NCI-H1417 (cell line): ENCODE measurements at places on chromosomes 6 and 20.

- DNase-seq = no peak
Measured at GRCh38 chr20:10508060-10508459, 73.0 kb downstream of the SLX4IP start.

DNA sequence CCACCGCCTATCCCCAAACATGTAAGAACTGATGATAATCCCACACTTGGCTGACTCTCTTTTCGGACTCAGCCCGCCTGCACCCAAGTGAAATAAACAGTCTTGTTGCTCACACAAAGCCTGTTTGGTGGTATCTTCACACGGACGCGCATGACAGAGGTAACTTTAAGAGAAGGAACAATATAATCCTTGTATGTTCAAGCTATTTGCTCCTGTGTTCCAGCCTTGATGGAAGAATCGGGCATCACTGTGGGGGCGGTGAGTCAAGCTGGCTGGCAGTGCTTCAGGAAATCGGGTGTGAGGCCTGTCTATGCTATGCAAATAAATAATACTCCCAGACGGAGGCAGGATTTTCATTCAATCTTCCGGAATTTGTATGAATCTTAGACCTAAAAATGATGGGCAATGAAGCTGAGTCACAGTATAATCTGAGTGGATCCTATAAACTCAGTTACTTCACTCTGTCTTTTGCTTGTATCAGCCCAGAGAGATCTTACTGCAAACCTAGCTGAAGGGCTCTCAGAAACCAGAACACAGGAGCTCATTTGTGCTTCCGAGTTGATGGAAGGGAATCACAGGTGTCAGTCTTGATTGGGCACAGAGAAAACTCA lies 45.2 kb upstream of the NT5E start:
- DNase-seq = no peak

GRCh38 chr6:148116001-148116400 lies 226.6 kb upstream of the SASH1 start:
- no peak for DNase-seq

- DNase-seq = no peak
Measured at GRCh38 chr6:20286968-20287565, 74.8 kb upstream of the MBOAT1 start.

- no peak for DNase-seq
Measured at GRCh38 chr6:75393806-75394205, 99.8 kb downstream of the FILIP1 start.

- DNase-seq = no peak
Measured at GRCh38 chr20:63406011-63406410, 44.9 kb upstream of the CHRNA4 start.

DNA sequence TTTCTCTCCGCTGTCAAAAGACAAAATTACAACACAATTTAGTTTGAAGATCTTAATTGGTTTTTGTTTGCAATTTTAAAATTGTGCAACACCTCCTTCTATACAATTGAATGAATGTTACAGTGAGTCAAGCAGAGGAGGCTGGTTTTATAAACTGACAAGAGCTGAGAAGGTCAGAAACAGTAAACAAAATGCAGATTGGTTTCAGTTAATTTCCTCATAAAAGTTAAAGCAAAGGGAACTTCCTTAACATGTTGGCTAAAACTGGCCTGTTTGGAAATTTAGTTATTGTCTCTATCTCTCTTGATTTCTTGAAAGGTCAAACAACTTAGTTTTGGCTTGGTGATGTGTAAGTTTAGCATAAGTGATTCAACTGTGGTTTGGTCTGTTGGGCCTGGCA lies 22.2 kb downstream of the KHDC1L start:
- DNase-seq = no peak

GRCh38 chr6:45026003-45026516 lies 302.1 kb upstream of the RUNX2 start:
- no peak for DNase-seq

DNA sequence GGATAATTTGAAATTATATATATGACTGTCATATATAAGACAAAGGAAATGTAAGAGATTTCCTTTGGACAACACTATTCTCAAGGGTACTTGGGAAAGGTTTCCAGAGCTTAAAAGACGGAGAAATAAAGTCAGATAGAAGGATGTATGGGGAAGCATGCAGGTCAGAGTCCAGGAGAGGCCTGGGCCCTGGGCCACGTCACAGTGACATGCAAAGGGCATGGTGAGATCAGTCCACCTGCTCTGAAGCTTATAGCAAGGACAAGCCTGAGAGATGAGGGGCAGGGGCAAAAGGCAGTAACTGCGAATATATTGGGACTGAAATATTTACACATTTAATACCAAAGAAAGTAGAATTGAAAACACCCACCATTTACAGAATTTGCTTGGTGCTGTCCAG lies 24.6 kb upstream of the GMDS start:
- no peak for DNase-seq

DNA sequence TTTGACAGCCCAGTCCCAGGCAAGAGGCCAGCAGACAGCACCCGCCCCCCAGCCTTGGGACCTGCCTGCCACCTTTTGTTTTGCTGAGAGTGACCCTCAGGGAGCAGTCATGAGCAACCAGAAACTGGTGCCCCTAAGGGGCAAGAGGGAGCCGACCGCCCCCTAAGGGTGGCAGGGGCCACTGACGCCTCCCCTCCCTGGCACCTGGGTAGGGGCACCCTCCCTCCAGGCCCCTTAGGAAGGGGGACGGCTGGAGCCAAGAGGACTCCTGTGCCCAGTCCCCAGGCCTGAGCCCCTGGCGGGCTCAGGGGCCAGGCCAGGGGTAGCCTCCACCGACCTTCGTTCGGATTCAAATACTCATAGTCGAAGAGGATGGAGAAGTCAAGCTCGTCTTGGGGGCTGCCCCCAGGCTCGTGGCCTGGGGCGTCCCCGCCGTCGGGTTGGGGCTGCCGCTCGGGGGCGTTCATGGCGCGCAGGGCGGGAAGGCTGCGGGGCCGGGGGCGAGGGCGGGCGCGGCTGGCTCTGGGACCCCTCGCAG lies 417 bp downstream of the NFATC2 start:
- peak; percentile 73 for DNase-seq

DNA sequence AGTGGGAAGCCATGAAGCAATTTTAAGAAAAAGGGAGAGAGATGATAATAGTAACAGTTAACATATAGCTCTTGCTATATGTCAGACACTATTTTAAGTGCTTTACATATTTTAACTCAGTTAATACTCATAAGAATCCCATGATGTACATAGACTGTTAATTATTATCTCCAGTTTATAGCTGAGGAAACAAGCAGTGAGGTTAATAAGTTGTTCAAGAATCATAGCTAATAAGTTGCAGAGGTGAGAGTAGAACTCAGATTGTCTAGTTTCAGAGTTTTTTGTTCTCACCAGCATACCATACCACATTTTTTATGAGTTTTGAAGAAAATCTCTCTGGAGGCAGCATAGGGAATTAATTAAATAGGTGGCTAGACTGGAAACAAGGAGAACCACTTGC lies 144.6 kb upstream of the MMS22L start:
- no peak for DNase-seq

GRCh38 chr6:5896476-5897200 lies 110.1 kb downstream of the NRN1 start:
- DNase-seq = no peak

DNA sequence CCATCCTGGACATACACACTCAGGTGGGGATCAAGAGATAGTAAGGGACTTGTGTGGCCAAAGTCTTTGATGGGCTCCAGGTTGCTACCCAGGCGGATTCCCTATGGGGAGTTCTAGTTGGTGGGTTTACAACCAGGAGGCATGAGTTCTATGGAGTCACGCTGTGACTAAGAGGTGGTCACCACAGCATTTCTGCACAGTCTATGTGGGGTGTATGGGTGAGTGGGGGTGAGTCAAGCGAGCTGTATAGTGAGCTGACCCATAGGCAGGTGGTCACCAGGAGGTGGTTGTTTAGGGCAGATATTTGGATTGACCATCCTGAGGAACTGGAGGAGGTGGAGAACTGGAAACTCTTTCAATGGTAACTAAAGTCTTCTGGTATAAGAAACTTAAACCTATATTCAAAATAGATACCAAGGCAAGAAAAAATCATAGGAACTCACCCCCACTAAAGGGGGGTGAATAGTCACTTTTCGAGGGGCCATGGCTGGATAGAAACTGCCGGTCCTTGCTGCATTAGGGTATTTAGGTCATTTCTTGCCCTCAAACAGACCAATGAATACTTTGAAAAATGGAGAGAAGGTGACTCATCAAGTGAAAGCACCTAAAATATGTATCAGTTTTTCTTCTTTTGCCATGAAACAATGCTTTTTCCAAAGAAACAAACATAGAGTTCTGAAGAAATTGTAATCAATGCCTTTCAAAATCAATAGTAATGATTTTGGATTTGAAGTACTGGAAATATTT lies 84.3 kb upstream of the NRN1 start:
- no peak for DNase-seq

- DNase-seq = no peak
Measured at GRCh38 chr6:109055771-109056235, 38.8 kb downstream of the SESN1 start.

DNA sequence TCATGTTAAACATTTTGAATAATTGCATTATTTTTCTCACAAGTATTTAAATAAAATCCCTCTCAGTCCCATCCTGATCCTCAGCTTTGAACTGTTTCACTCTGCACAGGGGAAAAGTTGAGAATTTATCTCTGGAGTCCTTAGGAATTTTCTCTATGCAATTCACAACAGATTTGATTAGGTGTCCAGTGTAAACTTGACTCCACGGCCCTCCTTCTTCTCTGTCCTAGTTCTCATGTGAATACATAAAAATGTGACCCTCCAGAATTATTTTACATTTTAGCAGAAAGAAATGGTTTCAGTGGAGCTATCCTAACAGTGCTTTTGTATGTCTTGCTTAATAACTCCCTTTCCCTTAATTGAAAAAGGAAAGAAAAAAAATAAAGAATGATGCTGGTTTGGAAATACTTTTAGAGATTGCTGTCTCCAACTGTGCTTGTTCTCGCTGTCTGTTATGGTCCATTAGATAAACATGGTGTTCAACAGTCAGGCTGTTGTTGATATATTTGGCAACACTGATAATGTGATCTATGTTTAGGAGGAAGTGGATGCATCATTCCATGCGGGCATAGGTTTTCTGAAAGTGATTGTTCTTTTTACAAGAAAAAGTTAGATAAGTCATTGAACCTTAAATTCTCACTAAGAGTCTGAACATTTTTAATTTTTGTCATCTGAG lies 599.4 kb upstream of the CITED2 start:
- DNase-seq = no peak

DNA sequence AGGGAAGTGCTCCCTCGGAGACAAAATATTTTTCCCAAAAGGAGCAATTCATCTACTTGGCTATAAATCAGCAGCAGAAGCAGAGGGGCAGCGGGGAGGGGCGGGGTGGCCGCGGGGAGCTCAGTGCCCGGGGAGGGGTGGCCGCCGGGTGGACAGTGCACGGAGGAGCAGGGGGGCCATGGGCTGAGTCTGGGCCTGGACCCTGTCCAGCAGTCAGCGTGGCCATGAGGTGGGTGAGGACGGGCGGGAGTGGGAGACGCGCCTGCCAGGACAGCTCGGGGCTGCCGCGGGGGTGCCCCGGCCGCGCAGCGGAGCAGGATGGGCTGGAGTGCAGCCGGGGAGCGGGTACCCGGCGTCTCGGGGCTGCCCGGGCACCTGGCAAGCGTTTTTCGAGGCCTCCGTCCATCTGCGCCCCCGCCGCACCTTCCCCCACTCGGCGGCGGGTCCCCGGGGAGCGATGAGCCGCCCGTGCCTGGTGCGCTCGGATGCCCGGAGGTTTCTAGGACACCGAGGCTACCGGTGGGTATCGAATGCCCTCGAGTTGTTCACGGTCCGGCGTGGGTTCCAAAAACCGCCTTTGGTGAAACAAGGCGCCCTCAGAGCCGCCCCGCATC lies 229.5 kb downstream of the THBS2 start:
- DNase-seq = no peak

GRCh38 chr20:20677186-20677585 lies 35.3 kb downstream of the RALGAPA2 start:
- DNase-seq = no peak

GRCh38 chr6:52055451-52055850 lies 32.0 kb downstream of the PKHD1 start:
- DNase-seq = no peak

DNA sequence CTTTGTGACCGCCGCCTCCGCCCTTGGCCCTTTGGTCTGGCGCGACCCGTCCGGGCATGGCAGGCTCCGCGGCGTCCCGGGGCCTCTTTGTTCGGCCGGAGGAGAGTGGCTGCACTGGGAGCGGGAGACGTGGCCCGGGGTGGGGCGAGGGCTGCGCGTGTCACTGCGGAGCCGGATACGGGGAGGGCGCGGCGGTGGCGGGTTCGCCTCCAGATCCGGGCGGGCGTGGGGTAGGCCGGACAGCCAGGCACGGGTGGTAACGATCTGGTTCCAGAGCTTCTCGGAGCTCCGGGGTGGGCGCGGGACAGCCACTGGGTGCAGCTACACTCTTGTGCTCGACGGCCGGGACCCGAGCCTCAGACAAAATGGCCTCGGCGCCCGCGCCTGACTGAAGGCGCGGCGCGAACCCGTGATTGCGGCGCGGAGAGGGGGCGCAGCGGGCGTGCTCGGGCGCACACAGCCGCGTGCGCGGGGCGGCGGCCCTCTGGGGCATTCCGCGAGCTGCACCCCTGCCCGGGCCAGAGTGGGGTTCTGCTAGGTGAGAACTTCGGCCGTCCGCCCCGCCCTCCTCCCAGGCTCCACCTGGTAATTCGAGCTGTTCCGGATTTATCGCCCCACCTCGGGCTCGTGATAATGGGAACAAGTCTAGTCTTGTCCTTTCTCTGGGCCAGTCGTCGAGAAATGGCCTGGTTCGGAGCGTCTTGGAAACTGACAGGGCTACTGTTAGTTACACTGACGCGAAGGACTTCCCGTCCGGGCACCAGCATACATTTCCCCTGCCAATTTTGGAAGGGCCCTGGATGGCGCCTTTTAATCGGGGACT lies 1.0 kb downstream of the LOC128125822 start:
- DNase-seq = peak; percentile 86

DNA sequence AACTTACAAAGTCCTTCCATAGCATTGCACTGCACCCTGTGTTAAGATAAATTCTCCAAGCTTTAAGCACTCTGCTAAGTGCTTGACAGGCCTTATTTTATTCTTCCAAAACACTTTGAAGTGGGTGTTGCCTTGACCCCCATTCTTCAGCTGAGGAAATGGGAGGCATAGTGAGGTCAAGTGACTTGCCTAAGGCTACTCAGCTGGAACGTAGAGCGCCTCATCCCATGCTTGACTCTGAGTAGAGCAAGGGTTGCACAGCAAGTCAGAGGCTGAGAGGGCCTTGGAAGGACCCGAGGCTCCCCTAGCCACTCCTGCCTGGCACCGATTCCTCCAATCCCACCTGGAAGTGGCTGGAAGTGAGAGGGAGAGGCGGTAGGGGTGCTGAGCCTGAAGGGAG lies 19.6 kb upstream of the CSNK2A1 start:
- no peak for DNase-seq

GRCh38 chr6:85135376-85136094 lies 314.3 kb upstream of the NT5E start:
- no peak for DNase-seq

GRCh38 chr20:48822879-48823385 lies 4.9 kb downstream of the PREX1 start:
- no peak for DNase-seq
